ENCODE measurements at places on chromosomes 7 and 10.

GRCh38 chr10:61832866-61833481, 68.5 kb upstream of the ARID5B start:
- DNase-seq = no peak

- no peak for DNase-seq
Observed at GRCh38 chr10:8103543-8103942, 49.1 kb downstream of the GATA3 start.

- no peak for DNase-seq
Observed at GRCh38 chr7:128032605-128033235, 1.5 kb upstream of the LRRC4 start.

DNA sequence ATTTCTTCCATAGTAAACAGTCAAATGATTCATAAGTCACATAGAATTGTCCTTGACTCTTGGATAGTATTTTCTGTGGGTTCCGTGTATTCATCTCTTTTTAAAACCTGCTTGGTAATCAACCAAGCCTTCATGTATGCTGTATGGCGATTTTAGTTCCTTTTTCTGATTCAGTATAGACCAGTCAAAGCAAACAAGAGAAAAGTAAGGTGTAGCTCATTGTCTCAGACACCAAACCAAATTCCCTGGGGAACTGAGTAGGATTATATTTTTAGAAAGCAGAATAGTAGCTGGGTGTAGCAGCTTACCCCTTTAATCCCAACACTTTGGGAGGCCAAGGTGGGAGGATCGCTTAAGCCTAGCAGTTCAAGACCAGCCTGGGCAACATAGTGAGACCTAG, 240.5 kb downstream of the BBS9 start:
- no peak for DNase-seq

GRCh38 chr7:149444287-149444686, 16.6 kb downstream of the ZNF777 start:
- no peak for DNase-seq

GRCh38 chr10:118106426-118106825, 59.7 kb upstream of the RAB11FIP2 start:
- DNase-seq = no peak

DNA sequence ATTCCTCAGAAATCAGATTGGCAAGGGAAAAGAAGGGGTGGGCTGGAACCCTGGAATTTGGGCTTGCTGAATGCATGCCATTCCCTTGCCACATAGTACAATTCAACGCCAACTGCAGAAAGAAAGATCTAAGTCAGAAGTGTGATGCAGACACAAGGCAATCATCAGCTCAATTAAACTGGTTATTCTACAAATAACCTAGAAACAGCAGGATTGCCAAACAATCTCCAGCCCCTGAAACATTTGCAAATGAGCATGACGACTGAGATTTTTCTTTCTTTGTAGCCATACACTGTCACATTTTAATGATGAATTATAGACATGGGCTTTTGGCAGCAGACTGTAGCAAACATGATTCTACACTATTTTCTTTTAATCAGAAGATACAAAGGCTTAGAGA, 16.5 kb upstream of the CREB5 start:
- DNase-seq = no peak

DNA sequence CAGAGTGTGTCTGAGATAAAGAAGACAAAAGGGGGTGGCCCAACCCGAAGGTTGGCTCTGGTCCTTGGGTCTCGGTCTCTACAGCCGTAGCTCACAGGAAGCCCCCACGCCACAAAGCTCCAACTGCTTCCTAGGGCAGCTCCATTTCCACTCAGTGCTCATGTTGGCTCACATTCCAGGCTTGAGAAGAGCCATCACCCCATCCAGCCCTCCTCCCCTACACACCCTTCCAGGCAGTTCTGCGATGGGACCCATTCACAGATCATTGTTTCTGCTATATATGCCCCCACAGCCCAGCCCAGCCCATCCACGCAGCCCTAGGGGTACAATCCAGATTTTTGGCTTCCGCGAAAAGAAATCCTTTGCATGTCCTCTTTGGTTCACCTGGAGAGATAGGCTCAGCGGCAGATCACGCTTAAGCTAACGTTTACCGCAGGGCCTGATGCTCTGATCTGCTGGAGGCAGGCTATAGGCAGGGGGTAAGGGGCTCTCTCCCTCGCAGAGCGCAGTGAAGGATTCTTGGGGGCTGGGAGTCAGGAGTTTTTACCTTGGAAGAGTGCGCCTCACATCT, 6.2 kb upstream of the HOXA11 start:
- DNase-seq = no peak

DNA sequence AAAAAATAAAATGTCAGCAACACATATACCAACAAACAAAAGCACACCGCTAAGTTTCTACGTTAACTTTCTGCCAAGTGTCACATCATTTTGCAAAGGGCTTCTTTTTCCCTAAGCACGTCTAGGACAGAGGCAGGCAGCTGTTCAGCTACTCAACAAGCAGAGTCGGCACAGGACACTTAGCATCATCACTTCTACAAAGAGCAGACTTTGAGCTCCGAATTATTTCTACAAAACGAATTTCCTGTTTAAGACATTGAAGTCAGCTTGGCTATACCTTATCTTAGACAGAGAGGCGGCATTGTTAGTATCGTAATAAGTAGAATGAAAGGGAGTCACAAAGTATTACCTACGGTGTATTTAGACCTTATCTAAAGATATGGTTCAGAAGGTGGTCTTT, 110.1 kb downstream of the SVIL start:
- no peak for DNase-seq

DNA sequence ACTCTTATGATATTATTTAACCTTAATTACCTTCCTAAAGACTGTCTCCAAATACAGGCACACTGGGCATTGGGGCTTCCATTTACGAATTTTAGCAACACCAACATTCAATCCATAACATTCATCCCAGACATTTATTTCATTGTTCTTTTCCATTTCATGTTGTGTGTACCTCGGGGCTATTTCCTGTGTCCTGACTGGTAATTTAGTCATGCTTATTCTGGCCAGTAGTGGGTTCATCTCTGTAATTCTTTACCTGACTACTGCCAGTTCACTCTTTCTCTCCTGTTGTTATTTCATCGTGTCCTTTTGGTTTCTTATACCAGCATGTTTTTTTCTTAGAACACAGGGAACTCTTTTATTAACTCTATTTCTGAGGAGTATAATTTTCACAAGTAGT, 225.7 kb downstream of the PLXDC2 start:
- DNase-seq = no peak

- no peak for DNase-seq
Observed at GRCh38 chr10:52668024-52668423, 104.6 kb downstream of the MBL2 start.

DNA sequence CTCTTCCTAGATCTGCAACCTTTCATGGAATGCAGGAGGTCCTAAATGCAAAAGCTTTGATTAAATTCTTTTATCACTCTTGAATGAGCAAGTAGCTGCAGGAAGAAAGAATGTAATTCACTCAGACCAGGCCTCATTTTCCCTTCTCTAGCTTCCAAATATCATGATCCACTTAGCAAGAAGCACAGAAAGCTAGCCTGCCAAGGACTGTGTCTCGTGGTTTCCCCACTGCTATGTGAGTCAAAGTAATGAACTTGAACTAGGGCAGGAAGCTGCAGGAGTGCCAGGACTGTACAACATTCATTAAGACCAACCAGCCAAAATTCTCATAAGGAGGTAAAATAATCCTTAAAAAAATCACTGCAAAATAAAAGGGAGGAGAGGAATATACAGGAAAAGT, 379.2 kb downstream of the CALN1 start:
- no peak for DNase-seq

DNA sequence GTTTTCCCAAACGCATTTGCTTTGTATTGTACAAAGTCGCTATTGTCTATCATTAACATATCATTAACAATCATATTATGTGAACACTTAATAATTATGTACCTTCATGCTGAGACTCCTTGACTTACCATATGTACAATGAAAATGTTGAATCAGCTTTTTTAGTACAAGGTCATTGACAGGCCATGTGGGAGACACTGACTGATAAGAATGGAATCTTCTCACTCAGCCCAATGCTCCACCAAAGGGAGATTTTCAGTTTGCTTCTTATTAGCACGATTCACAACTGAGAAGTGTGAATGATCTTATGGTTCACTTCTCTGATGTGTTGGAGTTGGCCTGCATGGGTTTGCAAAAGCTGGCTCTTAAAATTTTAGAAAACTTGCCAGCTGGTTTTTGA, 253.5 kb upstream of the TEX47 start:
- no peak for DNase-seq

- DNase-seq = no peak
Observed at GRCh38 chr10:116753759-116754158, 11.4 kb upstream of the HSPA12A start.

DNA sequence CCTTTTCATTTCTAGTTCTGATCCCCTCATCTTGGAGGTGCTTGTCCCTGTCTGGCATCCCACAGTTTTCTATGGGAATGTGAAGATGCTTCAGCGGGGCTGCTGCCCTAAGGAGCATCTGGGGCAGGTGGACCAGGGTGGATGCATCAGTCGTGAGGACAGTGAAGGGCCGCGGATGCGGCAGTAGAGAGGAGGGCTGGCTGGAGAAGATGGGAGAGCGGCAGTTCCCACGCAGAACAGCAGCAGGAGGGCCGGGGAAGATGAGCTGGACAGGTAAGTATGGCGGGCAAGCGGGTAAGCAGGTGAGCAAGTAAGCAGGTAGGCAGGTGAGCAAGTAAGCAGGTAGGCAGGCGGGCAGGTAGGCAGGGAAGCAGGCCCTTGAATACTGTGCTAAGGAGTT, 48.9 kb downstream of the ASB13 start:
- DNase-seq = no peak

- no peak for DNase-seq
Observed at GRCh38 chr7:23438171-23438570, 32.1 kb downstream of the IGF2BP3 start.

- no peak for DNase-seq
Observed at GRCh38 chr10:69901022-69901421, 99.3 kb downstream of the COL13A1 start.

DNA sequence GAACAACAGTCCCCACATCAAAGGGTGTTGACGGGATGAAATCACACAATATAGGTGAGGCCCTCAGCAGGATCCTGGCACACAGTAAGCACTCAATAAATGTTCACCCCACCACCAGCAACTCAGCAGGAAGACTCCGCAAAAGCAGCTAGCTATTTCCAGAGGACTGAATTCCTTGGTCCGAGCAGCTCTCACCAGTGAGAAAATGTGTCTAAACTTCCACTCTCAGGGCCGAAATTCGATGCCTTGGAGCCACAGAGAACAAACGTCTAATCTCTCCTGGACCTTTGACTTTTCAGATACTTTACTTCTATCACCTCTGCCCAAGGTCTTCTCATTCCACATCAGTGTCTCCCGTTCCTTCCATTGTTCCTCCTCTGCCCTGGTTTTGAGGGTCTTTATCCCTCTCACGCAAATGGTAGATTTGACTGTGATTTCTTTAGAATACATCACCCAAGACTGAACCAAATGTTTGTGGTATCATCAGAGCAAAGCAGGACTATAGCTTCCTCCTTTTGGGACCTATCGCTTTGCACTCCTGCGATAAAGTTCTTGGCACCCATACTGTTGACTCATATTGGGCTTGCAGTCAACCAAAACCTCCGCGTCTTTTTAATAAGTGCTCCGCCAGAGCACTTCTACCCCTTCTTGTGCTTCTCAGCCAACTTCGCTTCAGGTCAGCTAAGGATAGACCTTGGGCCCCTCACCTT, 903 bp upstream of the NT5C2 start:
- DNase-seq = no peak

DNA sequence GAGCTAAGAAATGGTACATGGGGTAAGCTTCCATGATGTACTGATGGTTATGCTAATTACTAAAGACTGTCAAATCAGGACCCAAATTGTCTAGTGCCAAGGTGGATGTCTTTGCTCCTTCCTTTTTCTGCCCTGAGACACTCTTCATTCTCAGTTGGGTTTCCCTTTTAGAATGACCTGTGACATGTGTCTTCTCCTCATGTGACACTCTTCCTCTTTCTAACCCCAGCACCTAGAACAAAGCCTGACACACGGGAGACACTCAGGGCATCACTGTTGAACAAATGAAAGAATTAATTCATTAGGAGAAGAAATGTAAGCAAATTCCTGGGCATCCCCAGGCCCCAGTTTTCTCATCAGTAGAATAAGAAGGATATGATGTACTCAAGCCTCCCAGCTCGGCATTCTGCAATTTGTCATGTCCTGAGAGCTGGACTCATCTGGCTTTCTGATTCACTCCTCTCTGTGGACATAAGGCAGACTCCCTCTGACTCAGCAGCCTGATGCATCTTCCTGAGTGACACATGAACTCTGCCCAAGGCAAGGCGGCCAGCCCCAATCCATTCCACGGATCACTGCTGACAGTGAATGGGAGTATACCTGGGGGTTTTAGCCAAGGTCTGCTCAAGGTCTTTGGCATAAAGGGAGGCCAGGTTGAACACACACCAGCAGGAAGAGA, 473.8 kb downstream of the KCNMA1 start:
- DNase-seq = no peak

DNA sequence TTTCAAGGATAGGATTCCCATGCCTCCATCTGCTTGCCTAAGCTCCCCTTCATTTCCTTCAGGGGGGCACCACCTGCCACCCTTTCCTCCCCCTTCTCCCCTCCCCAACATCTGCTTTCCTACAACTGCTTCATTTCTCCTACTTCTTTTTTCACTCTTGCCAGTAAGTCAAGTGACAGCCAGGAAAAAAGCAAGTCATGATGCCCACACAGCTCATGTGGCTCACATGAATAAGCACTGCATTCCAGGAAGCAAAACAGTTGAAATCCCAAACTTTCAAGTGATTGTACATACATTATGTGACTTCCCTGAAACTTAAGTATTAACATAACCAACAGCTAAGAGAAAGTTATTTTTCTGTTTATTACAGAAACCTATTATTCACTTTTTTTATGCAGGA, 78.6 kb downstream of the TNS3 start:
- no peak for DNase-seq

DNA sequence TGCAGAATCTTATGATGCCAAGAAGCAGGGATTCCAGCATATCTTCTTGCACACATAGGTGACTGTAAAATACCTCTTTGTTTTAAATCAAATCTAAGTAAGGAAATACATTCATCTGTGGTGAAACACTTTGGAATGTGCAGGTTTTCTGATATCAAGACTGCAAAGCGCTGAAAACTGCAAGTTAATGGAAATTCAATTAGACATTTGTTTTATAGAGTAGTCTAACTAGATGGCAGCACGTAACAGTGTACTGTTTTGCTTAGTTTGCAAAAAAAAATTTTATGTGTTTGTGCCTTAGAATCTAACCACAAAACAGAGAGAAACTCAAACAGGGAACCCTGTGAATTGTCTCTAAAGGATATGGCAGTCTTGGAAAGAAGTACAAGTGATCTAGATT, 259.2 kb downstream of the HDAC9 start:
- DNase-seq = no peak

- DNase-seq = no peak
Observed at GRCh38 chr10:35003906-35004305, 86.2 kb downstream of the CUL2 start.

- no peak for DNase-seq
Observed at GRCh38 chr7:128703609-128704241, 31.6 kb downstream of the GARIN1A start.

DNA sequence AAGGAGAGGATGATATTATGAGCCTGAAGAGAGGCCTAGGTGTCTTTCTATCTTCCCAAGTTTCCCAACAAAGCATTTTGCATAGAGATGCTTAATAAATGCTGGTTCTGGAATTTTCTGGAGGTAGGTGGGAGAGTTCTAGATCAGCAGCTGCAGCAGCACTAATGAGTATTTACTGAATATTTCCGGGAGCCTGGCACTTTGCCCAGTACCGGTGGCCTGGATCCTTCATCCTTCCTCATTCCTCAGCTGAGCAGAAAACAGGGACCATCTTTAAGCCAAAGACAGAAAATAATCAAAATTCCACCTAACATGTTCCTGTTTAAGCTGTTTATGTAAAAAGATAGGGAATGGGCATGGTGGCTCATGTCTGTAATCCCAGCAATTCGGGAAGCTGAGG, 813.2 kb upstream of the AUTS2 start:
- no peak for DNase-seq

- no peak for DNase-seq
Observed at GRCh38 chr7:134245253-134245652, 71.5 kb downstream of the SLC35B4 start.

All from stimulated activated CD4-positive, alpha-beta T cell treated with anti-CD3 and anti-CD28 coated beads, Interleukin-1b, Interleukin-23, amount 100 ng/mL, for 1 hour (primary cell).